ENCODE measurements at places on chromosomes 11 and 22.

DNA sequence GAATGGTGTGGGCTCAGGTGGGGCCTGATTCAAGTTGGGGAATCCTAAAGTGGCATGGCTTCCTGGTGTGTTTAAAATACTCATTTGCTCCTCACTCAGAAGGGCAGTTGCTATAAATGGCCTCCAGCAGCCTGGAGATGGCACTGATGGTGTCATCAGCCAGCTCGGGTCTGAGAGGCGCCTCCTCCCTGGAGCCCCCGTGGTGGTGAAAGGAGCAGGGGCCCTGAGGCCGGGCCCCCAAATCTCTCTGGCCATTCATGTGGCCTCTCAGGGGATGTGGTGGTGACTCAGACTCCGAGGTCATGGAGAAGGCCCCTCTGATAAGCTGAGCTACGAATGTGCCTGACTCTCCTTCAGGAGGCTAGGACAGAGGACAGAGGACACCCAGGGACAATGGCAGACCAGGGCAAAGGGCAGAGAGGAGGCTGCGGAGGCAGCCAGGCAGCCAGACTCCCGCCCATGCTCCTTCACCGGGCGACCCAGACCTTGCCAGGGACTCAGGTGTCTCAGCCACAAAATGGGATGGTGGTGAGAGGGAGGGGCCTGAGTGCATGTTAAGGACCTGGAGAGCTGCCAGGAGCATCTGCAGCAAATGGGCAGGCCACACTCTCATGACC lies 129.2 kb downstream of the CTTN start:
- no peak for DNase-seq

GRCh38 chr11:46682773-46683752 lies 17.4 kb downstream of the ARHGAP1 start:
- DNase-seq: no peak

GRCh38 chr11:78420255-78420764 lies 2.7 kb upstream of the GAB2 start:
- DNase-seq: peak; percentile 44

GRCh38 chr11:128686745-128687177 lies 7.1 kb upstream of the FLI1 start:
- peak; percentile 64 for DNase-seq

GRCh38 chr22:20853236-20853660 lies 5.4 kb downstream of the PI4KA start:
- no peak for DNase-seq

- DNase-seq: no peak
Observed at GRCh38 chr11:69996451-69996850, 81.7 kb upstream of the ANO1 start.

DNA sequence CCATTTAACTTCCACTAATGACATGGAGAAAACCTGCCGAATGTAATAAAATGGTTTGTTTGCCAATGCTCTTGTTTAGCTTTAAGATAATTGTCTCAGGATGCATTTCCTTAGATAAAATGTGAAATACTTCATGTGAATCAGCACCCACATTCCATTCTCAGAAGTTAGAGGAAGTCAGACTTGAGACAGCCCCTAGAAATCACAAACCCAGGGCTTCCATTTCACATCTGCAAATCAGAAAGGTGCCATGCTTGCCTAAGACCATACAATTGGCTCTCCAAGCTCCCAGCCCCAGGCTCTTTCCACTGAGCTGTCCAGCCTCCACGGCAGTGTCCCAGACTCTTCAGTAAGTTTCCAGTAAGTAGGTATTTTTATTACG lies 35.6 kb upstream of the ADORA2A start:
- no peak for DNase-seq

- DNase-seq: no peak
Observed at GRCh38 chr11:112996994-112997393, 35.8 kb downstream of the NCAM1 start.

All from naive thymus-derived CD8-positive, alpha-beta T cell (primary cell).